ENCODE measurements at places on chromosomes 4 and X.

GRCh38 chr4:8556341-8557150, 23.6 kb upstream of the GPR78 start:
- no peak for DNase-seq

DNA sequence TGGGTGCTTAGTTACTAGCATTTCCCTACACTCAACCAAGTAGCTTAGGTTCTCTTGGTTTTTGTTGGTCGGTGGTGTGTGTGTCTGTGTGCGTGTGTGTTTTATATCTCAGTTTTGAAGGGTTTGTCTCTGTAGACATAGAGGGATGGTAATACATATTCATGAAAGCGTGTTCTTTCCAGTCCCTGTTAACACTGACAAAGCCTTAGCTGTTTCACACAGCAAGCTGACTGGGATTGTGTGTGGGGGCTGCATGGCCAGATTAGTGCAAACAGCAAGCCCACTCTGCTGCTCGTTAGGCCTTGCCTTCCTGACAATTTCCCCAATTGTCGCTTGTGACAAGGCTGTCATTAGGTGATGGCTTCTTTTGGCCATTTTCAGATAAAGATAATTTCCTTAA, 43.9 kb downstream of the ALPK1 start:
- DNase-seq, result no peak

DNA sequence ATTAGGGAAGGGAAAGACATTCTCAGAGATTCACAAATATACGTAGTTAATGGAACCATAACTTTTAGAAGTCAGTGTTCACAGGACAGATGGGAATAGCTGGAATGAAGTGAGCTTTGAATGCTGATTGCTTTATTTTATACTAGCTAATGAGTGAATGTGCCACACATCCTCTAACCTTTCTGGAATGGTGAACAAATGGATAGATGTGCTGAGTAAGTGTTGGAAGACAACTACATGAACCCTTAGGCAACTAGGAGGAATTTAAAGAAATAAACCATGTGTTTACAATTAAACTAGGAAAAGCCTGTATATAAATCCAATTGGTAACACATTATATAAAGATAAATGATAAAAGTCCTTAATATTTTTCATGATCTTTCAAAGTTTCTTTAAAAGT, 91.6 kb upstream of the LIMCH1 start:
- no peak for DNase-seq

DNA sequence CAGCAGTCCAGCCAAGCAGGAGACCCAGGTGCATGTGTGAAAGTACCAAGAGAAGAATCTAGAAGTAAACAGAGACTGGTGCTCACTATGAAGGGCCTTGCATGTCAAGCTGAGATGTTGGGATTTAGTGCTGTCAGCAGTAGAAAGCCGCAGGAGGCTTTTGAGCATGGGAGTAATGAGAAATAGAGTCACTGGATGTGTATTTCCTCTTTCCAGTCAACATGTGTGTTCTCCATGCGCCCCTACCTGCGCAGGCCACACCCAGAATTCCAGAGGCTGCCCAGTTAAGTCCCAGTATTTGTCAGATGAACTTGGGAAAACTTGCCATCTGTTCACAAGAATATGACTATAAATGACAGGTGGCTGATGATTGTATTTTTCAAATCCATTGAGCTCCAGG, 4.5 kb upstream of the MAMLD1 start:
- no peak for DNase-seq

- no peak for DNase-seq
These were observed 850.1 kb downstream of the TRIML1 start for GRCh38 chr4:188989371-188989770.

Data from GM12878 (cell line).